ENCODE measurements at places on chromosomes 7 and 10. TPM values are rescaled to one million over a fixed set of nuclear protein-coding genes. Genes with fewer than 3 reads are reported as not detected.

- no peak for DNase-seq
Observed at GRCh38 chr7:108283252-108283651, 153.1 kb upstream of the LAMB4 start.

Gene TASOR2
- 35.3 TPM for polyA plus RNA-seq

Gene ERCC6
- 15.8 TPM for polyA plus RNA-seq

GRCh38 chr10:110641256-110641655 is 2.9 kb upstream of the RBM20 start:
- no peak for DNase-seq

- DNase-seq: no peak
Observed at GRCh38 chr7:82318786-82319185, 124.8 kb downstream of the CACNA2D1 start.

- no peak for DNase-seq
Observed at GRCh38 chr10:59991661-59992060, 85.3 kb upstream of the CCDC6 start.

All from renal cortex interstitium (tissue), 15 donors.